Activated naive CD4-positive, alpha-beta T cell treated with anti-CD3 and anti-CD28 coated beads for 36 hours (primary cell): ENCODE measurements at places on chromosomes 11 and 22. TPM values are rescaled to one million over a fixed set of nuclear protein-coding genes. Genes with fewer than 3 reads are reported as not detected.

The LARGE2 gene
- 0.48 TPM for total RNA-seq

The SLC22A12 gene
- not detected for total RNA-seq

The KDM4E gene
- total RNA-seq: not detected

The HBD gene
- not detected for total RNA-seq

The SERHL2 gene
- total RNA-seq: 1.3 TPM

The MS4A7 gene
- total RNA-seq: not detected

The TPBGL gene
- total RNA-seq: not detected

The SHANK3 gene
- 0.07 TPM for total RNA-seq

The PKNOX2 gene
- not detected for total RNA-seq

The SOX10 gene
- not detected for total RNA-seq

The VPREB1 gene
- not detected for total RNA-seq

The TRIM29 gene
- not detected for total RNA-seq

The DCUN1D5 gene
- 52.6 TPM for total RNA-seq

The TRIOBP gene
- 17.5 TPM for total RNA-seq

- H3K27me3 ChIP-seq: peaks cover 7% of the 10 kb centered on the region
- H3K36me3 ChIP-seq: no peaks in the 10 kb centered on the region
- H3K4me3 ChIP-seq: no peak overlapping the region
- no peak for DNase-seq
Observed at GRCh38 chr11:78748918-78749690, 174.4 kb upstream of the NARS2 start.

GRCh38 chr22:49241174-49241851, 586.4 kb downstream of the BRD1 start:
- no peak for DNase-seq
- no peak overlapping the region for H3K4me3 ChIP-seq
- H3K27me3 ChIP-seq: no peaks in the 10 kb centered on the region
- no peaks in the 10 kb centered on the region for H3K4me1 ChIP-seq
- no peak overlapping the region for H3K27ac ChIP-seq
- H3K36me3 ChIP-seq: no peaks in the 10 kb centered on the region

DNA sequence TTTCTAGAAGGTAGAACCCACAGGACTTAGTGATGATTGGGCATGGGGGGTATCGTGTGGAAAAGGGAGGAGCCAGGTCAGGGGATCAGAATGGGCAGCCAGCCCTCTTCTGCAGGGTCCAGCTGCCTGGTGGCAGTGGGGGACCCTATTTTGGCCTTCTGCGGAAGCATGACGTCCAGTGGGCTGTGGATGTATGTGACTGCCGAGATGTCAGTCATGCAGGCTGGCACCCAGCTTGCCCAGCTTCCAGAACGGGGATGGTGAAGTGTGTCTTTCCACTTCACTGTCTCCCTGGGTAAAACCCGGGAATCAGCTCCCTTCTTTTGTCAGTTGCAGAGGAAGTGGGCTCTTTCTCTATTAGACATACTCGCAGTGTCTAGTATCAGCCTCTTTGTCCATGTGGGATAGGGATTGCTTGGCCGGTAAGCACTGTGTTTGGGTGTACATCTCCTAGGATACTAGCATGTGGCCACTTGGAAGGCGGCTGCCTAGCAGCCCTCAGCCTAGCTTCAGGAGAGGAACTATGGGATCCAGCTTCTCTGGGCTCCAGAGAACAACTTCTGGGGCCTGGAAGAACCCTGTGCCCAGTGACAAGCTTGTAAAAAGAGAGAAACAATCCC, 51.4 kb downstream of the GRIK4 start:
- no peak overlapping the region for H3K4me3 ChIP-seq
- H3K36me3 ChIP-seq: no peaks in the 10 kb centered on the region
- H3K4me1 ChIP-seq: peaks cover 6% of the 10 kb centered on the region
- peaks cover 34% of the 10 kb centered on the region for H3K27me3 ChIP-seq

DNA sequence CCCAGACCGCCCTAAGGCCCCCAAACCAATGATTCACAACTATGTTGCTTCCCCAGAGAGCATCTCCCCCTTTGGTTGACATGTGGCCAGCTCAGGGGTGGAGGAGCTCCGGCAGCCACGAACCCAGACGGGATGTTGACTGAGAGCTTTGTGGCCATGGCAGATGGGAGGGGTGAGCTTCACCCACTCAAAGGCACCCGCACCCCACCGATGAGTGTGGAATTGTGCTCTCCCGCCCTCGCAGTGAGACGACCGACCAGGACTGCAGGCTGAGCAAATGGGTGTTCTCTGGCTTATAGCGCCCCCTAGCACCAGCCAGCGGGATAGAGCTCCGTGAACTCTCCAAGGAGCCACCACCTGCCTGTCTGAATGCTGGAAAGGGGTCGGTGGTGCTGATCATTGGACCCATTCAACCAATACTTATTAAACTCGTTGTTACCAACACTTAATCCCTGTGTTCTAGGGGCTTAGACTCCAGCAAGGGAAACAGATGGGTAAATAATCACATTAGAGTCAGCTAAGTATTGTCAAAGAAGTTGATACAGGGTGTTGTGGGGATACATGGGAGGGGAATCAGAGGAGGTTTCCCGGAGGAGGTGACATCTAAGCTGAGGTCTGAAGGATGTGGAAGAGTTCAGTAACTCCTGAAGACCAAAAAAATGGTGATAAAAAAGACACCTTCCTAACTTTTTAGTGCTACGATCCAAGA, 4.5 kb upstream of the TIMP3 start:
- no peaks in the 10 kb centered on the region for H3K36me3 ChIP-seq
- H3K4me3 ChIP-seq: no peak overlapping the region
- no peak overlapping the region for H3K27ac ChIP-seq
- H3K27me3 ChIP-seq: peaks cover 29% of the 10 kb centered on the region

GRCh38 chr11:4027746-4028145, 66.9 kb upstream of the RRM1 start:
- no peak for DNase-seq
- H3K27ac ChIP-seq: no peak overlapping the region
- peaks cover 45% of the 10 kb centered on the region for H3K36me3 ChIP-seq
- peaks cover 5% of the 10 kb centered on the region for H3K4me1 ChIP-seq
- H3K27me3 ChIP-seq: no peaks in the 10 kb centered on the region
- no peak overlapping the region for H3K4me3 ChIP-seq

- H3K27ac ChIP-seq: no peak overlapping the region
- no peak for DNase-seq
- H3K4me3 ChIP-seq: no peak overlapping the region
- H3K36me3 ChIP-seq: no peaks in the 10 kb centered on the region
Observed at GRCh38 chr11:1162491-1163311, 4.9 kb downstream of the MUC5AC start.

GRCh38 chr22:40029189-40029890, 34.6 kb downstream of the FAM83F start:
- no peak overlapping the region for H3K4me3 ChIP-seq
- peaks cover 2% of the 10 kb centered on the region for H3K4me1 ChIP-seq
- no peak overlapping the region for H3K27ac ChIP-seq
- H3K27me3 ChIP-seq: no peaks in the 10 kb centered on the region

- no peaks in the 10 kb centered on the region for H3K27me3 ChIP-seq
- no peaks in the 10 kb centered on the region for H3K4me1 ChIP-seq
- H3K4me3 ChIP-seq: no peak overlapping the region
- no peaks in the 10 kb centered on the region for H3K36me3 ChIP-seq
- no peak overlapping the region for H3K27ac ChIP-seq
Observed at GRCh38 chr22:49464037-49464436, 363.6 kb downstream of the BRD1 start.

GRCh38 chr11:116787436-116787785, 412 bp downstream of the ZPR1 start:
- H3K4me3 ChIP-seq: peak overlapping the region; percentile 92
- H3K4me1 ChIP-seq: peaks cover 56% of the 10 kb centered on the region
- H3K36me3 ChIP-seq: peaks cover 41% of the 10 kb centered on the region

DNA sequence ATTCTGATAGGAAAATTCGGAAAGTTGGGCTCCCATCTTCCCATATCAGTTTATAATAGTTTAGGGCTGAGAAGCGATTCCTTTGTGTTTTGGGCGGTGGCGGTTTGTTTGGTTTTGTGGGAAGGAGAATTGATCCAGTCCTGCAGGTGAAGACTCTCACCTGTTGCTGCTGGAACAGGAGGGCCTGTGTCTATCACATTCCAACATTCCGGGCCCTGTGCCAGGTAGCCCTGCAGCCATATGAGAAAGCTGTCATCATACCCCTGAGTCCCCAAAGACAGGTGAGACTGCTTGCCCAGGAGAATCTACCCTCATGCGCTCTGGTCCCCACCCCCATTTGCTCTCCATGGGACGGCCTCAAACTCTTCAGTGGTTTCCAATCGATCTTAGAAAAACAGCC, 62.1 kb downstream of the TRAF6 start:
- H3K27ac ChIP-seq: no peak overlapping the region
- DNase-seq: no peak
- peaks cover 32% of the 10 kb centered on the region for H3K4me1 ChIP-seq
- H3K36me3 ChIP-seq: peaks cover 5% of the 10 kb centered on the region
- H3K27me3 ChIP-seq: peaks cover 2% of the 10 kb centered on the region

- H3K4me1 ChIP-seq: peaks cover 49% of the 10 kb centered on the region
- H3K27me3 ChIP-seq: peaks cover 12% of the 10 kb centered on the region
- no peaks in the 10 kb centered on the region for H3K36me3 ChIP-seq
- peak; percentile 37 for DNase-seq
Observed at GRCh38 chr11:14374922-14375830, 16.2 kb upstream of the RRAS2 start.

DNA sequence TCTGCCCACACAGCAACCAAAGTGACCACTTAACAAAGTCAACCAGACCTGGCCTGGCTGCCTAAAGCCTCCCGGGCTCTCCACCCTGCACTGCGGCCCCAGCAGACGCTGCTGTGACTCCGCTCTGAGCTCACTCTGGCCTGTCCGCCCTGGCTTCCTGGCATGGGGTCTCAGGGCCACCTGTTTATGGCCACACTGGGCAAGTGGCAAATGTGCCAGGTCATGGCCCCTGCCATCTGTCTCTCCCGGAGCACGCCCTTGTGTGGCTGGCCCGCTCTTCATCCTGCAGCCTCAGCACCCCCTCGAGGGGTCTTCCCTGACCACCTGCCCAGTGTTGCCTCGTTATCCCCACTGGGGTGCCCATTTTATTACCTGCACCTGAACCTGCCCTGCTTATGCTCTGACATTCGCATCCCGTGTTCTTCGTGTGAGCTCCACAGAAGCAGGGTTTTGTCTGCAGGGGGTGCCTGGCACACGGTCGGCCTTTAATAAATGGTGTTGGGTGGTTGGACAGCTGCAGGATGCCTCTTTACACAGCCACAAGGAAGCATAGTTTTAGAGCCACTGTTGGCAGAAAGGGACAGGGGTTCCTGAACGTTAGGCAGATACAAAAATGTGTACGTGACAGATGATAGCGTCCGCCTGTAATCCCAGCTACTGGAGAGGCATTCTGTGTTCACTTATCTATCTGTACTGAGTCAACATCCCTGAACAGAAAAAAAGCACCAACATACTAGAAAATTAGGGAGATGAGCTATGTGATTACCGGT, 785.6 kb downstream of the TBC1D22A start:
- H3K27me3 ChIP-seq: peaks cover 4% of the 10 kb centered on the region
- H3K36me3 ChIP-seq: no peaks in the 10 kb centered on the region
- H3K27ac ChIP-seq: no peak overlapping the region
- no peaks in the 10 kb centered on the region for H3K4me1 ChIP-seq
- H3K4me3 ChIP-seq: no peak overlapping the region

GRCh38 chr22:41713004-41713403, 13.7 kb downstream of the MEI1 start:
- no peak overlapping the region for H3K27ac ChIP-seq
- no peaks in the 10 kb centered on the region for H3K27me3 ChIP-seq
- DNase-seq: no peak
- H3K36me3 ChIP-seq: no peaks in the 10 kb centered on the region
- H3K4me1 ChIP-seq: no peaks in the 10 kb centered on the region
- H3K4me3 ChIP-seq: no peak overlapping the region

DNA sequence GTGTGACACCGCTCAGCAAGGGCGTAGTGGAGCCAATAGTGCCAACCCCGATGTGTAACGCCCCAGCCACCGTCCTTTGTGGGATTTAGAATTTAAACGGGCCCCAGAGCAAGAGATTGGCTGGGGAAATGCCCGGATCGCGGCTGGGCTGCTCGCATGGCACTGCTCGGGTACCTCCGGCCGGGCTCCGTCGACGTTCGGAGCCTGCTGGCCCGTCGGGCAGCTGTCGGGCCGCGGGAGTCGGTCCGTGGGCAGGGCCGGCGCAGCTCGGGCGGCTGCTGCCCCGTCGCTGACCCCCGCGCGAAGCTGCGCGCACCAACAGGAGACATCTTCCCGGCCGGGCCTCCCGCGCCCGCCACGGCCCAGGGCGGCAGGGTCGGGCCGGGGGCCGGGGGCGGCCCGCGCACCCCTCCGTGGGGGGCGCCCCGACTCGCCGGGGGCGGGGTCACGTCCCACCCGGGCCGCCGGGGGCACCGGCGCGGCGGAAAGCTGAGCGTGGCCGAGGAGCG, 1.3 kb upstream of the KDM2A start:
- peaks cover 41% of the 10 kb centered on the region for H3K4me1 ChIP-seq
- H3K27me3 ChIP-seq: no peaks in the 10 kb centered on the region
- DNase-seq: peak; percentile 70
- H3K27ac ChIP-seq: peak overlapping the region; percentile 78
- peak overlapping the region; percentile 75 for H3K4me3 ChIP-seq

- no peak overlapping the region for H3K27ac ChIP-seq
- peaks cover 9% of the 10 kb centered on the region for H3K27me3 ChIP-seq
- H3K4me1 ChIP-seq: no peaks in the 10 kb centered on the region
- no peak for DNase-seq
Observed at GRCh38 chr11:19674836-19675235, 37.8 kb upstream of the NAV2 start.

- no peaks in the 10 kb centered on the region for H3K36me3 ChIP-seq
- no peak overlapping the region for H3K4me3 ChIP-seq
- no peak for DNase-seq
- no peaks in the 10 kb centered on the region for H3K4me1 ChIP-seq
- no peaks in the 10 kb centered on the region for H3K27me3 ChIP-seq
Observed at GRCh38 chr22:33451866-33452469, 393.8 kb upstream of the SYN3 start.

DNA sequence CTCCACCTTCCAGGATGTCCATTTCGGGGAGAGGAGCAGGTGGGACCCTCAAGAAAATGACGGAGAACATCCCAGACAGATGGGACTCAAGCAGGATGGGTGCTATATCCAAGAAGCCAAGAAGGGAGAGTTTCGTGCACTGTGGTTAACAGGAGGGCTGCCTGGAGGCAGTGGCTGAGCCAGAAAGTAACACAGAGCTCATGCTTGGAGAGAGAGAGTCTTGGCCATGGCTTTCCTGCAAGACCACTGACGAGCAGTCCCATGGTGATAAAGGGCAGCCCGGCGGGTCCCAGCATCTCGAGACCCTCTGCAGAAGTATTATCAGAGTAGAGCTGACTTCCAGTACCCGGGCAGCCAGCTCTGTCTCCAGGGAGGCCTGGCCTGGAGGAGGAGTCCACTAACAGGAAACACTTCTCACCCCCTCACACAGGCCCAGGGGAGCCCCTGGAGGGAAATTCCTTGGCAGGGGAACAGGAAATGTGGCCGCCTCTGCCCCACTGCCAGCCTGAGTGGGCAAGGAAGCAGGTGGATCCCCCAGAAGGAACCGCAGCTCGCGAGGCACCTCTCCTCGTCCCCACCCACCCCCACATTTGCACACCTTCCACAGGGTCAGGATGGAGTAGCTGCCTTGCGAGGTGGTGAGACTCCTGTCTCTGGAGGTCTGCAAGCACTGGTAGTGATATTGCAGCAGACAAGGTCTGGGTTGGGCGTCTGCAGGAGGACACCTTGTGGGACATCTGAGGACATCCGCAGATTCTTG, 32.2 kb downstream of the CYTH4 start:
- no peaks in the 10 kb centered on the region for H3K27me3 ChIP-seq
- peak overlapping the region; percentile 73 for H3K27ac ChIP-seq
- H3K36me3 ChIP-seq: no peaks in the 10 kb centered on the region

- no peaks in the 10 kb centered on the region for H3K4me1 ChIP-seq
- DNase-seq: no peak
- H3K36me3 ChIP-seq: no peaks in the 10 kb centered on the region
- H3K27ac ChIP-seq: no peak overlapping the region
- H3K27me3 ChIP-seq: no peaks in the 10 kb centered on the region
Observed at GRCh38 chr11:100593291-100593690, 93.8 kb upstream of the ARHGAP42 start.

- H3K27me3 ChIP-seq: peaks cover 24% of the 10 kb centered on the region
- no peak for DNase-seq
- no peaks in the 10 kb centered on the region for H3K36me3 ChIP-seq
- no peak overlapping the region for H3K4me3 ChIP-seq
Observed at GRCh38 chr11:123209591-123209990, 14.5 kb upstream of the CLMP start.
